ENCODE measurements at places on chromosomes 1 and 21.

GRCh38 chr1:118992237-118992825, 4.2 kb upstream of the TBX15 start:
- no peak for DNase-seq

DNA sequence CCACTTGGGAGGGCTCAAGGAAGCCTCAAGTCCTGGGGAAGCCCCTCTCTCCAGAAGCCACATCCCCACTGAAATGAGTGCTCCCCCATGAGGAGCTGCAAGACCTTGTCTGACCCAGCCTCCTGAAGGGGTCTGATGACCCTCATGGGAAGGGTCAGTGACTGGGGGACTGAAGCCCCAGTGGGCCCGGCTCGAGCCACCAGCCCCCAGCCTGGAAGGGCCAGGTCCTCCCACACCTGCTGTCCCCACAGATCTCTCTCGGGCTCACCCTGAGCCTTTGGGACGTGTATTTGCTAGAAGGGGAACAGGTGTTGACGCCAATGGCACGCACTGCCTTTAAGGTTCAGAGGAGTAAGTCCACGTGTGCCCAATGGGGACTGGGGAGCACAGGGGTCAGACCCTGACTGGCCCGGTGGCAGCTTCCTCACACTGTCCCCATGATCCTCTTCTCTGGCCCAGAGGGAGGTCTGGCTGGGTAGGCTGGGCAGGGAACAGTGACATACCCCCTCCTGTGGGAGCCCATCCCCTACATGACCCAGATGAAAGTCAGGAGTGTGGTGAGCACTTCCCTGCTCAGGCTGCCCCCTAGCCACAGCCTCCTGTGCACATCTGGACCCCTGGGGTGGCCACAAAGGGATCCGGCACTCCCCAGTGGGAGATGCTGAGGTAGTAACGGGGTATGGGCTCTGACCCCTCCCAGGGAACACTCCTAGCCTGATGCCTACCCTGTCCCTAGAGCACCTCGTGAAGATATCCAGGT, 12.4 kb upstream of the SRARP start:
- no peak for DNase-seq

- no peak for DNase-seq
Observed at GRCh38 chr1:101816262-101816661, 180.5 kb downstream of the OLFM3 start.

GRCh38 chr1:94532077-94532476, 9.5 kb downstream of the F3 start:
- DNase-seq = no peak

- DNase-seq = no peak
Observed at GRCh38 chr21:40678681-40679284, 168.2 kb downstream of the DSCAM start.

- no peak for DNase-seq
Observed at GRCh38 chr1:162753001-162753658, 37.4 kb upstream of the HSD17B7 start.

- DNase-seq = no peak
Observed at GRCh38 chr1:99645699-99646531, at the start of gene PALMD. Gene PALMD, plus strand, starts transcription at chr1:99646113. Its CDS starts 205 bp downstream, at chr1:99646318.

GRCh38 chr1:243316366-243316989, 60.6 kb downstream of the SDCCAG8 start:
- DNase-seq = no peak

DNA sequence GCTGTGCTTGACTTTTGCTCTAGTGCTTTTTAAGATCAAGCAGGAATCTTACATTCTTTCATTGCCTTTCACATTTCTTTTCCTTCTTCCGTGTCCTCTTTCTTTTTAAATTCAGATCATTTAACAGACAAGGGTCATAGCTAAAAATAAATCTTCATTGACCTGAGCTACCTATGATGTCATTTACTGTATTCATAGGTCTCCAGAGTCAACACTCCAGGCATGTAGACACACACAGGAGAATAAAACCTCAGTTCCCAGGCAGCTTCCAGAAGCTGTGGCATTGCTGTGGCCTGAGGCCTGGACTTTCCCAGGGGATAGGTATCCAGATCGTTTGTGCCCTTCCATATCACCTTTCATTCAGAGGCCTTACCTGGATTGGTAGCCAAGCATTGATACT, 38.5 kb upstream of the ENAH start:
- no peak for DNase-seq

- DNase-seq = no peak
Observed at GRCh38 chr1:44594353-44594752, 79.9 kb downstream of the TMEM53 start.

- no peak for DNase-seq
Observed at GRCh38 chr1:218995091-218995665, 178.5 kb upstream of the LYPLAL1 start.

DNA sequence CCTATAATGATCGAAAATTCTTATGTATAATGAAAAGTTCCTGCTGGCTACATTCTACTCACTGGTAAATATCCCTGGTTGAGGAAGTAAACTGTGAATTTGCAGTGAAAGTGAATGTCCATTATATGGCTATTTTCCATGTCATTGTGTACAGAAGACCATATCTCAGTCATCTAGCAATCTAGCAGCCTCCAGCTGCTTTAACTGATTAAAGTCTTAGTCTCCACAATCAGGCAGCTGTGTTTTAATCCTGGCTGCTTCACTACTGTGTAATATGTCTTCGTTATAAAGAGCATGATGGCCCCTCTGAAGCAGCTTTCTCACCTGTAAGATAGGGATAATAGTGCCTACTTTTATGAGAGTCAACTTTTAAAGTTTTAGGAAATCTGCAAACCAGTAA, 11.4 kb downstream of the CLCA2 start:
- DNase-seq = no peak

DNA sequence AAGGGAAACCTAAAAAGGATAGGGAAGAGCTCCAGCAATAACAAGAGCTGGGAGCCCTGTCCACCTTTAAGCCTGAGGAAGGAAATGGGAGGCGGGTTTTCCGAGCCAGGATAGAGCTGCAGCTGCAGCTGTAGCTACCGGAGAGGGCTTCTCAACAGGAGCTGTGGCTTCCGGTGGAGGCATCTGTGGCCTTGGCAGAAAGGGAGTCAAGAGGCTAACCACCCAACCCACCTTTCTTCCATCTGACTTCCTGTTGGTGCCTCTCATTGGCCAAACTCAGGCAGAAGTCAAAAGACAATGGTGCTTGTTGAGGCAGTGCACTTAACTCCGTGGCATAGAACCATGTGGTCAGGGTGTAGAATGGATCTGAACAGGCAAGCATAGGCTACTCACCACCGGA, 313.1 kb upstream of the DAB1 start:
- DNase-seq = no peak

DNA sequence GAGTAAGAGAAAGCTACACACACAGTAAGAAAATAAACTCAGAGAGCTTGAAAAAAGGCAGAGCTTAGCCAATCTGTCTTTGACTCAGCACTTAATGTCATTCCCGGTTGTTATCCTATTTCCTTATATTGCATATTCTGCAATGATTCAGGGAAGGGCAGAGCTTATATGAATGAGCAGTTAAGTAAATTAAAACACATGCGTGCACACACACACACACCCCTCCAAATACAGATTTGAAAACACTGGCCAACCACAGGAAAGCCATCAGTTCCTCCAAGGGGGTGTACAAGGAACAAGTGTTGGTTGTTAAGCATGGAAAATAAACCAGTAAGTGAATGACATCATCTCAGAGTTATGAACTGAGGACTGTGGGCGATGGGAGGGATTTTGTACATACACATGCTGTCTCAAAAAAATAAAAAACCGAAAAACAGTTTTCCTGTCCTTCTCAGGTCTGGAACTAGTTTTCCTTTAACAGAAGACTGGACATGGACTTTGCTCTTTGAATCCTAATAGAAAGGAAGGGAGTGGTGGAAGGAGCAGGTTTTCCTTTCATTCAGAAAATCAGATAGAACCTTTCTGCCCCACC, 1.0 kb downstream of the IQGAP3 start:
- DNase-seq = no peak

GRCh38 chr1:205240118-205240517, 12.4 kb downstream of the TMCC2 start:
- DNase-seq = no peak

GRCh38 chr21:16305686-16306085, 575.9 kb downstream of the USP25 start:
- no peak for DNase-seq

DNA sequence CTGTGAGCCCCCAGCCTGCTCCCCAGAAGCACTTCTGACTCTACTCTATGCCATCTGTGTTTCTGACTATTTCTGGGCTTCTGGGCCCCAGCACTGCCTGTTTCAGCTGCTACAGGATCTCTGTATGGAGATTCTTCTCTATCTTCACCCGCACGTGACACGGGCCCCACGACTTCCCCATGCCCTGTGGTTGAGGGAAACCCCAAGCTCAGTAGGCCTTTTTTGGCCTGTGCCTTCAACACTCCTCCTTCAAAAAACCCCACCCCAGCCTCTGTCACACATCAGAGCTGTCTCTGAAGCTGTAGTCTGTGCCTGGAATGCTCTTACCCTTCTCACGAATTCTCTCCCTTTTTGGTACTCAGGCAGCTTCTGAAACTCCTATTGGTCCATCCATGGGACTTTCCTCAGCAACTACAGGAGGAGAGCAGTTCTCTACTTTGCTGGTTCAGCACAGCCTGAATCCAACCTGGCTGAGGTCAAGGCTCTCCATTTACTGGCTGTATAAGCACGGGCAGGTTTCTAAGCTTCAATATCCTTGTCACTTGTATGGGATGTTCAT, 2.0 kb upstream of the NID1 start:
- DNase-seq = peak; percentile 32

DNA sequence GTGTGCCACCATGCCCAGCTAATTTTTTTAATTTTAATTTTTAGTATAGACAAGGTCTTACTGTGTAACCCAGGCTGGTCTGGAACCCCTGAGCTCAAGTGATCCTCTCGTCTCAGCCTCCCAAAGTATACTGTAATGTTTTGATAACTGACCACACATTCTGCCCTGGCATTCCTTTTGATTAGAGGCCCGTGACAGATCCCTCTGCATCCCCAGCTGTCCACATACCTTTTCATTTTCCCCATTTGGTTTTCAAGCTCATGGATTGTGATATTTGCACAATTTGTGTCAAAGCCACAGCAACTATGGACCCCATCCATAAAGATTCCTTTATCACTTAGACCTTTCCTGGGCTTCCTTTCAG, 116.8 kb upstream of the ATP1A1 start:
- DNase-seq = no peak

DNA sequence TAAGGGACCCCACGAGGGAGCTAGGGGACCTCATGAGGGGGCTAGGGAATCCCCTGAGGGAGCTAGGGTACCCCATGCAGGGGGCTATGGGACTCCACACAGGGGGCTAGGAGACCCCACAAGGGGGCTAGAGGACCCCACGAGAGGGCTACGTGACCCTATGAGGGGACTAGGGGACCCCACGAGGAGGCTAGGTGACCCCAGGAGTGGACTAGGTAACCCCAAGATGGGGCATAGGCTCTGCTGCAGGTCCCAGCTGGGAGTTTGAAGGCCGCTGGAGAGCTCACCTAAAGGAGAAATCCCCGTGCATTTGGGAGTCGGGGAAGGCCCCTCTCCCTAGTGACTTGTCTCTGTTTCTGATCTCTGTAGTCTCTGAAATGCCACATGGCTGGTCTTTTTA, 50.0 kb upstream of the DMRTB1 start:
- DNase-seq = no peak

DNA sequence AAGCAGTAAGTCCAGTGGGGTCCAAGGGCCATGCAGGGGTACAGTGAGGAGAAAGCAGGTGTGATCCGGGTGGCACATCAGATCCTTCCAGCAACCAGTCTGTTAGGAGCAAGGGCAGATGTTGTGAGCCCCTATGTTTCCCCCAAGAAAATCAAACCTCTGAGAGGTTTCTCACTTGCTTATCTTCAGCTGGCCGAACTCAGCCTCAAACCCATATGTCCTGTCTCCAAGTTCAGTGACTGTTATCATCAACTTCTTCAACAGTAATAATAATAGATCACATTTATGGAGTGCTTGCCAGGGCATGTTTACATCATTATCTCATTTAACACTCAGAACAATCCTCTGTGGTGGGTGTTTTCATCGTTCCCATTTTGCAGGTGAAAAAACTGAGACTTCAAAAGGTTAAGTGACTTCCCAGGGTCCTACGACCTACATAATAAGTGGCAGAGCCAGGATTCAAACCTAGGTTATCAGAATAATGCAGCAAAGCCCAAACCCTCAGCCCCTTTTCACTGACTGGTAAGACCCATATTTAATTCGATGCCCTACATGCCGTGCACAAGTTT, 3.3 kb downstream of the CAPN2 start:
- DNase-seq = no peak

GRCh38 chr21:27219068-27219467, 252.2 kb upstream of the ADAMTS5 start:
- DNase-seq = no peak

GRCh38 chr1:160032165-160032820, 503 bp upstream of the PIGM start:
- no peak for DNase-seq

All from stimulated activated CD8-positive, alpha-beta memory T cell treated with anti-CD3 and anti-CD28 coated beads, Interleukin-7, amount 100 ng/mL, for 48 hours (primary cell).